ENCODE measurements at places on chromosomes 3 and 15.

DNA sequence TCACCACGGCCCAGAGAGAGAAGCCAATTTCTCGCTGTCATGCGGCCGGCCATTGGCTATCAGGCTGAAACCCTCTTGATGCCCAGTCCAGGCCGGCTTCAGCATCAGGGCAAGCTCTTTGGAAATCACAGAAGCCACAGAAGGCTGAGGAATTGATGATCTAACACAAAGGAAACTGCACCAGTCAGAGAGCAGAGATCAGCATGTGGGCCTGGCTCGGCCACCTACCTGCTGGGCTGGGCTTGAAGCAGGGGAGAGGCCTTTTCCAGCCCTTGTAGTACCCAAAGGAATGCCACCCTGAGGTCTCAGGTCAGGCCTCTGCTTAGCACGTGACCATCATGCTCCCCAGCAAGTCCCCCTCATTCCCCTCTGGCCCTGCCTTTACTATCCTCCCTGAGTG, 119.1 kb downstream of the TLE3 start:
- no peak for DNase-seq

GRCh38 chr3:59566481-59566975, 516.7 kb upstream of the CFAP20DC start:
- DNase-seq, result no peak

- DNase-seq, result no peak
Observed at GRCh38 chr3:122946185-122946584, 81.4 kb downstream of the SEMA5B start.

DNA sequence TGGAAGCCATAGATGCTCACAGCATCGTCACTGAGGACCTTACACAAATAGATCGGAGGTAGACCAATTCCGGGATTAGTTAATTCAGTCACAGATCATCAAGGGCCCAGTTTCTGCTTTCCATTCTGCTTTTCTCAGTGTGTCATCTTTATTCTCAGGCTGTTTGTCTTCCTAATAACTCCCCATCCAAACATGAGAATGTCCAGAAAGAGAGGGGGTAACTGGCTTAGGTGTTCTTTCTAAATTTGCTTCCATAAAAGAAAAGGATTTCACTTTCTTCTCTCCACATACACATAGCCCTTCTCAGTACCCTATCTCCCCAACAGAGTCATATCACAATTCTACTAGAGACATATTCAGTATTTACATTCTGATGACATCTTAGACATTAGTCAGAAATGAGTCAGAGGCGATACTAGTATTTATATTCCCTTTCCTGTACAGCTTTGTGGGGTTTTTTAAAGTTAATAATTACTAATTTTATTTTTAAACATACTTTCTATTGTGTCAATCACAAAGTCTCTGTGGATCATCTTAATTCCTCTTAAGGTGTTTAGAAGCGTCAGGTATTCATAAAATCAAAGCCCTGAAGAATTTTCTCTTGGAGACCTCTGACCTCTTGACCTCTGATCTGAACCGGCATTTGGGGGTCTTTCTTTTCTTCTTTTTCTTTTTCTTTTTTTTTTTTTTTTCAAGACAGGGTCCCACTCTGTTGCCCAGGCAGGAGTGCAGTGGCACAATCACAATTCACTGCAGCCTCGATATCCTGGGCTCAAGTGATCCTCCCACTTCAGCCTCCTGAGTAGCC, 24.3 kb upstream of the IL12A start:
- DNase-seq, result no peak

GRCh38 chr15:74454764-74455500, 6.0 kb downstream of the UBL7 start:
- DNase-seq, result no peak

GRCh38 chr3:175502155-175502554, 643.0 kb downstream of the NAALADL2 start:
- no peak for DNase-seq

DNA sequence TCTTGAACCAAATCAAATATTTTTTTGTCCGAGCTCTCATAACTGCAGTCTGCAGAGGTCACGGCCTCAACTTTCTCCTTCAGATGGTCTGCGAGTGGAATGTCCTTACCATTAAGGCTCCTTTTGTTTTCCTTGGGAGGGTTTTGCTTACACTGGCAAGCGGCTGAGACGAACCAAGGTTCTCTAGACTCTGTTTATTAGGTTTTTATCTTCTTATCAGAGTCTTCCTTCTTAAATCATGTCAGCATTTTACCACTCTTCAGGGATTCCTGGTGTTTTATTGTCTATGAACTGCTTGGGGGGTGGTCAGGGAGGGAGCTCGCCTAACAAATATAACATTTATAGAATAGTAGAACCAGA, 773.7 kb upstream of the NR2F2 start:
- no peak for DNase-seq

All from activated T-cell treated with anti-CD3 and anti-CD28 coated beads, Interleukin-2, amount 50 U/mL, for 24 hours (primary cell).